ENCODE measurements at places on chromosomes 1 and 21.

DNA sequence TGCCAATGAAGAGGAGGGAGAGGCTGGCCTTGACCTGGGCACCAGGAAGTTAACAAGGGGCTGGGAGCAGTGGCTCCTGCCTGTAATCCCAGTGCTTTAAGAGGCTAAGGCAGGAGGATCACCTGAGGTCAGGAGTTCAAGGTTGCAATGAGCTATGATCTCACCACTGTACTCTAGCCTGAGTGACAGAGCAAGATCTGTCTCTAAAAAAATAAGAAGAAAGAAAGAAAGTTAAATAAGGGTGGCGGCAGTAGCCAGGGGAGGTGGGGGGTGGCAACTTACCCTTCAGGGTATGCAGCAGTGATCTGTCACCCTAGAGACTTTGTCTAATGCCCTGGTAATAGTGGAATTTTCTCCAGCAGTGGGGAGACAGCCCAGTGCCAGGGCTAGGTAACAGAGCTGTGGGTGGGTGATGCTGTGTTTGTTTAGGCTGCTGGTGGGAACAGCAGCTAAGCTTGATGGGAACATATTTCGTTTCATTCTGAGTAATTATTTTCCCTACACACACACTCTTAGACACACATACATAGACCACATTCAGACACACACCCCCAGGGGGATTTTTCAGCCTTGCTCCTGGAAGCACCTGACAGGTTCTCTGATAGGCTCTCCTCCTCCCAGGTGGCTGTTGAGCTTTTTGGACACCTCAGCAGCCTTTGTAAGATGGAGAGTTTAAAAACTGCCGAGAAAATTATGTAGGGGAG is 11.3 kb upstream of the SYT6 start:
- DNase-seq: no peak

- DNase-seq: no peak
Measured at GRCh38 chr21:26368591-26369320, 198.2 kb upstream of the APP start.

DNA sequence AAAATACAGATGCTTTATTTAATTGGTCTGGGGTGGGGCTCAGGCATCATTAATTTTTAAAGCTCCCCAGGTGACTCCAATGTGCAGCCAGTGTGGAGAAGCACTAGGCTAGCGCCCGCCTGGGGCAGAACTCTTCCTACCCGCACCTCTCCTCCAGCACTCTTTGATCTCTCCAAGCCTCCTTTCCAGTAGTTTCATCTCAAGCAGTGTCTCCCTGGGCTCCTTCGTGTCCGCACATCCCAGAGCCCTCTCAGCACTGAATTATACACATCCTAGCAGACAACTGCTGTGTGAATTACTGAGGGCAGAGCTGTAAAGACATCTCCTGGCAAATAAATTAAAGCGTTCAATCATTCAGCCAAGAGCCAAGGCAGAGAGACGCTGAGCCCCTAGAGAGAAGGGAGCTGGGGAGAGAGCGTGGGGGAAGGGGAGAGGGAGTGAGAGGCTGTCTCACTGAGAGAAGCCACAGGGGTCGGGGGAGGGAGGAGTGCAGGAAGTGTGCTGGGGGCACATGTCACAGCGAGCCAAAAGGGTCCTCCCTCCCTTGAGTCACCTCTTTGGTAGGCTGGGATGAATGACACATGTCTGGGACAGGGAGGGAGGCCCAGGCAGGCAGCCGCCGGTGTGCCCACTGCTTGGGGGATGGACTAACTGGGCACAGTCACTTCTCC is 21.0 kb upstream of the PARP1 start:
- DNase-seq: peak; percentile 46

DNA sequence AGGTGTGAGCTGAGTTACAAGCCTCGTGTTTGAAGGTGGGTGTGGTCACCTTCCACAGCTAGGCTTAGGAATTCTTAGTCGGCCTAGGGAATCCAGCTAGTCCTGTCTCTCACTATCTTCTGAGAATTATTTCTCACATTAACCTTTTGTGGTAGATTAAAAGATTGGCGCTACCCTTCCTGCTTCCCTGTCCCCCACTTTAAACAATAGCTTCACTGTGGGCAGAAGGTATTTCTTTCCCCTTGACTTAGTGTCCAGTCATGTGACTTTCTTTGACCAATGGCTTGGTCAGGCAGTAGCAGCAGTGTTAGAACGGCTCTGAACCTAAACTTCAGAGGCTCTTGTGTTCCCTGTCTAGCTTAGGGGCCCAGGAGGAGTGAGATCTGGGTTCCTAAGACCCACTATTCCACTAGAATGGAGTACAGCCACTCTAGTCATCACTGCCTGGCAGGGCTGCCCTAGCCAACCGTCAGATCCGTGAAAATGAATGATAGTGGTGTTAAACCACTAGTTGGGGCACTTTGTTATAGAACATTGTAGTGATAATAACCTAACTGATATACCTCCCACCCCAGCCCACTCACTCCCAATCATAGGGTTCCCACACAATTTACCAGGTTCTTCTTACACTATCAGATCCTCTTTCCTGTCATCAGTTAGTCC is 13.9 kb upstream of the C1orf141 start:
- DNase-seq: no peak

- DNase-seq: no peak
Measured at GRCh38 chr21:42931560-42932235, 6.3 kb upstream of the ERVH48-1 start.

GRCh38 chr1:109792056-109792831 is 28.5 kb upstream of the EPS8L3 start:
- peak; percentile 97 for DNase-seq

DNA sequence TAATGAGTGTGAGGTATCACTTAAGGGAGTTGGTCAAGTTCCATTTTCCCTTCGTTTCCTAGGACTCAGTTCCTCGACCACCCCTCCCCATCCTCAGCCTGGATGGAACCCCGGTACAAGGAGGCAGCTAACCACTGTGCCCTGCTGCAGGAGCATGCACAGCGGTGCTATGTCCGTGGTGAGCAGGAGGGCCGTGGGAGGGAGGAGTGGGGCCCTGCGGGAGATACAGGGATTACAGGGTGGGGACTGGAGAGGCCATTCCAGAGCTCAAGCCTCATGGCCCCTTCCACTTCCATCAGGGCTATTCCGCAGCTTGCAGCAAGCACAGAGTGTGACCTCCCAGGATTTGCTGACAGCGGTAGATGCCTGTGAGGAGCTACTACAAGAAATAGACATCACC is 25.8 kb downstream of the HYI start:
- no peak for DNase-seq

GRCh38 chr1:159005676-159006075 is 4.0 kb upstream of the IFI16 start:
- DNase-seq: peak; percentile 22

DNA sequence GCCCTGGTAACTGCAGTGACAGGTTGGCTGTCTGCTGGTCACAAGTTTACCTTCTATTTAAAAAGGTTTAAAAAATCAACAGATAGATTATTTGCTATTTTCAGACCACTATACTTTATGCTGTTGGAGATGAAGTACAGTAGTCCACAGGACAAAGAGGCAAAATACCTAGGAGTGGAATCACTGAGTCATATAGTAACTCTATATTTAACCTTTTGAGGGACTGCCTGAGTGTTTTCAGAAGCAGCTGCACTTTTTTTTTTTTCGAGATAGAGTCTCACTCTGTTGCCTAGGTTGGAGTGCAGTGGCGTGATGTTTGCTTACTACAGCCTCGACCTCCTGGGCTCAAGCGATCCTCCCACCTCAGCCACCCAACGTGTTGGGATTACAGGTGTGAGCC is 11.7 kb downstream of the CNIH4 start:
- DNase-seq: no peak

DNA sequence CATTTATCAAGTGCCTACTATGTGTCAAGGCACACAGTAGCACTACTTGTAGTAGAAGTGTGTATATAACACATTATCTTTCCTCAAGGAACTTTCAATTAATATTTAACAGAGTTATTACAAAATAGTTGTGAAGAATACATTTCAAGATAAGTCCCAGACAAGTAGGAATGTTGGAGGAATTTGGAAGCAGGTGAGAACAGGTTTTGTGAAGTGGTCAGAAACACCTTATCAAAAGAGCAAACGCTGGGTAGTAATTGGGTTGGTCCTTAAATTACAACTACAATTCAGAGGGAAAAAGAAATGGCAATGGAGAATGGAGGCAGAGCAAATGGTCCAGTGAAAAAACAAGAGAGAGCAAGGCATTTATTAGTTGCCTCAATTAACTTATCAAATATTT is 218.8 kb downstream of the ADGRL2 start:
- no peak for DNase-seq

DNA sequence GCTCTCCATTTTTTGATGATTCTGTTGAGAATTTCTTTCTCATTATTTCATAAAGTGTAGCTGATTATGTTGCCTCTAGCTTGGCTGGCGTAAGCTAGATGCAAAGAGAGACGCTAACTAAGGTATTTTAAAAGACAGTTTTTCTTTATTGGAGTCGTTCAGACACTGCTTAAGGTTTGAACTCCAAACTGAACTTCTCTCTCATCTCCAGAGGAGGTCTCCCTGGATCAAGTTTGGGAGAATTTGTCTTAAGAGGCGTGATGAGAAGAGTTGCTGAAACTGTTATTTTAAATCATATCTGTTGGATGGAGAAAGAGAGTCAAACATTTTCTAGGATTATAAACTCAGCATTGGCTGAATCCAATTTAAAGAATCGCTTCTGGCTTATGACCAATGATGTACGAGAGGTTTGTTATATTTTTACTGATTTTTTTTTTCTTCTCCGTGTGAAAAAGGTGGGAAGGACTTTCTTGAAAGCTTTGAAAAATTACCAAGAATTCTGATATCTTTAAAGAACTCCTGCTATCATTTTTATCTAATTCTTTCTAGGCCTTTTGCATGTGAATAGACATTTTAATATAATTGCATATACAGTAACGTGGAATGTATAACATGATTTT is 34.0 kb downstream of the MAP3K7CL start:
- DNase-seq: peak; percentile 85

- DNase-seq: no peak
Measured at GRCh38 chr21:40421121-40421520, 425.8 kb downstream of the DSCAM start.

- DNase-seq: no peak
Measured at GRCh38 chr1:44261962-44262361, 48.7 kb downstream of the DMAP1 start.

GRCh38 chr1:152942161-152942560 is 4.8 kb upstream of the SPRR5 start:
- no peak for DNase-seq

- DNase-seq: no peak
Measured at GRCh38 chr1:11541236-11541635, 62.3 kb downstream of the DISP3 start.

DNA sequence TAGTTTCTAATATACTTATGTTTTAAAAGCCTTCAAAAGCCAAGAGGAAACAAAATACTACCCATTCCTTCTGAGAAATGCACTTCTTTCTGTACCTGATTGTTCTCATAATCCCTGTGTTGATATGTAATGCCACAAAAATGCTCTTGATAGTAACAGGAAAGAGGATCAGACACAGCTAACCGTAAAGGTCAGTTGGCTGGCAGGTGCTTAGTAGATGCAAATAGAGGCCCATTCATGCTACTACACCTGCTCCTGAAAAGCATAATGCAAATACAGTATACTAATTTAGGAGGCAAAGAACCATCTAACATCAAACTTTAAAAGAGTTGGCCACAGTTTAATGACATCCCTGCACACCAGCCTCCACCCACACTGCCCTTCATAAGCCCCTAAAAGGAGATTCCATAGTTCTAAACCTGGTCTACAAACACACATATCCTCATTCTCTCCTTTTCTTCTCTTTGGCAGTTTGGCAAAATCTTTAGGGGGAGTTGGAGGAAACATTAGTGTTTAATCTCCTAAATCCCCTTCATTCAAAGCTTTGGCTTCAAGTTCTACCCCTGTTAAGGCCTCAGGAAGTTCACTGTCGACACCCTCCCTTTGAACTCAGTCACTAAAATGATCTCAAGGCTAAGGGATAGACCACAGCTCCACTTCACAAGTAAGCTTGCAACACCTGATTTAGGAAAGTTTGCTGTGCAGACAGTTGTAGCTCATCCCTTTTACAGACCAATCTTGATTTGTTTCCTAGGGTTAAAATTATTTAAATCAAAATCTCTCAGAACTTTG is 2.9 kb upstream of the CD46 start:
- DNase-seq: no peak

DNA sequence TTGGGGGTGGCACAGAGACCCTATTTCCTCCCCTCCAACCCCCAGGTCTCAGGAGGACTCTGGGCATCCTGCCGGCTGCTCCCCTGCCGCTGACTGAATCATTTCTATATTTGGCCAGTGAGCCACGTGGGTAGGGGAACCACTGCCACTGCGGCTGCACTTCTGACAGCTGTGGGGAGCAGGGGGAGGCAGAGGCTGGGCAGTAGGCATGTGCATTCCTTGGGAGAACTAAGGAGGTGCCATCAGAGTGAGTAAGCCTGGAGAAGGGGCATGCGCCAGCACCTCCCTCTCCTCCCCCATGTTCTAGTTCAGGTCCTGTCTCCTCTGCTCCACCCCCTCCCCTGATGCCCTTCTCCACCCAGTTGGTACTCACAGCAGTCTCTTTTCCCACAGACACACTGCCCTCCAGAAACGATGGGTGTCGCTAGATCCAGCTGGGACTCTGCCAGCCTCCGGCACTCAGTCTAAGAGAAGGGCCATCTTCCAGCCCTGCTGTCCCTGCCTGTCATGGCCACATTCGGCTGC is 12.0 kb downstream of the PPFIA4 start:
- DNase-seq: peak; percentile 64

DNA sequence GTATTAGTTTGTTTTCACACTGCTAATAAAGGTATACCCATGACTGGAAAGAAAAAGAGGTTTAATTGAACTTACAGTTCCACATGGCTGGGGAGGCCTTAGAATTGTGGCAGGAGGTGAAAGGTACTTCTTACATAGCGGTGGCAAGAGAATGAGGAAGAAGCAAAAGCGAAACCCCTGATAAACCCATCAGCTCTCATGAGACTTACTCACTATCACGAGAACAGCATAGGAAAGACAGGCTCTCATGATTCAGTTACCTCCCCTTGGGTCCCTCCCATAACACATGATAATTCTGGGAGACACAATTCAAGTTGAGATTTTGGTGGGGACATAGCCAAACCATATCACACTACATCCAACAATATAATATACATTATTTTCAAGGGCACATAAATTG is 145.7 kb upstream of the BARHL2 start:
- no peak for DNase-seq

GRCh38 chr1:58784758-58785441 is 1.1 kb upstream of the JUN start:
- DNase-seq: peak; percentile 96

GRCh38 chr1:236284291-236284721 is 2.5 kb upstream of the ERO1B start:
- DNase-seq: no peak

DNA sequence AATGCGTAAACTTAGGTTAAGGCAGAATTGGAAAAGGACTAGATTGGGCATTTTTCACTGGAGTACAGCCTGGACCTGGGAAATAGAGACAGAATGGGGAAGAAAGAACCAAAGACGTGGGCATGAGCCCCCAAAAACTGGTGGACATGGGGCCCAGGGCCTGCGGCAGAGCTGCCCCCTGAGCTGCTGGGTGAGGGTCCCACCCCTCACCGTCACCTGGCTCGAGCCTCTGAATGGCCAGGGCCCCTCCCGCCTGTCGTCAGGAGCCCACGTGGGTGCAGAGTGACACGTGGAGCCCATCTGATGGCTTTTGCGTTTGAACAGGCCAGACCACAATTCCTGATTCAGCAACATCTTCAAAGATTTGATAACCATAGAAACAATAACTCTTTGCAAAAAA is 360.9 kb upstream of the VAMP3 start:
- DNase-seq: no peak

- DNase-seq: no peak
Measured at GRCh38 chr1:27856561-27857343, 15.6 kb upstream of the THEMIS2 start.

All from fibroblast of skin of right quadriceps (primary cell).